Stimulated activated CD4-positive, alpha-beta T cell treated with anti-CD3 and anti-CD28 coated beads, TNF-alpha, amount 100 ng/mL, for 1 hour (primary cell): ENCODE measurements at places on chromosomes 2 and 18.

DNA sequence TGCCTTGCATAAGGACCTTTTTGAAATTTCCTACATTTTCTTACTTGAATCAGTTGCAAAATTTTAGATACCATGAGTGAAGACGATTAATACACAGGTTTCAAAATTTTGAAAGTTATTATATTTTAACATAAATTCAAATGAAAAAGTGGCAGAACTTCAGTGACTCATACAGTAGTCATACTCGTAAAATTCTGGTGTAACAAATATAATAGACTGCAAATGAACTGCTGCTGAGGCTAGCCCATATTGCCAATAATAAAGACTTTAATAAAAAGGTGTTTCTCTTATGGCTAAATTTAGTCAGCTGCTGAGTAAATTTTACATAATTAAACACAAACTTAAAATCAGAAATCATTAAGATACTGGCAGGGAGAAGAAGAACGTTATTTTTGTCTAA is 36.9 kb downstream of the MSH6 start:
- no peak for DNase-seq

DNA sequence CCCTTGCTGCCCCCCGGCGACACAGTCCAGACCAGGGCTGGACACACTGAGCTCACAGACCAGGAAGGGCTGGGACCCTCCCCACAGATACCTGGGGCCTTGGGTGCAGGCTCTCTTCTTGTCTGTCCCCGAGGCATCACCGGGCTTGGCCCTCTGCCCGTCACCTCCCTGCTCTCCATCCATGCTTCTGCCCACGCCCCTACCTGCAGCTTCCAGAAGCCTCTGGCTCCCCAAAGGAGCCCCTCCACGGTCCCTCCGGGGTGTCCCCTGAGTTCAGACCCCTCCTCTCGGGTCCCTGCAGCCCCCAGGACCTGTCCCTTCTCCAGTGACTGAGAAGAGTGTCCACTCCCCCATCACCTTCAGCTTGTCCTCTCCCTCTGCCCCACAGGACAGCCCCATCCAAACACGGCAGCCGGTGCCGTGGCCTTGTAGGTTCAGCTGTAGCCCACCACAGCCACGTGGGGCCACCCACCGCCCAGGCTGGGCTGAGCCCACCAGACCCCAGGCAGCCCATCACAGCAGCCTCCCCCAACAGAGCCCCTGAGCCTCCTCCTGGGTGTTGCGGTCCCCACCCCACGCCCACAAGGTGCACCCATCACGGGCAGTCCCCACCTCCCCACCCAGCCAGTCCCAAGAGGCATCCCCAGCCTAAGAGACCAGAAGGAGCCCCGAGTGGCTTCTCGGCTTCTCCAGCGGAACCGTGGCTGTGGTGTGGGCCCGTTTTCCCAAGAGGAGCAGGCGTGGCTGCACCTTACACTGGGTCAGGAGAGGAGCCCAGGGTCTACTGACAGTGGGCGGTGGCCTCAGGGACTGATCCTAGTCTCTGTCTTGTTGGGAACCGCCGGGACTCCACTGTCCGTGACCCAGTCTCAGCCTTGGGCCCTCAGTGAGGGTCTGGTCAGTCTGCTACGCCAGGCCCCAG is 53.1 kb downstream of the RAMP1 start:
- no peak for DNase-seq

GRCh38 chr2:44616667-44617155 is 255.0 kb downstream of the CAMKMT start:
- no peak for DNase-seq

- no peak for DNase-seq
Observed at GRCh38 chr2:201779901-201780673, 646 bp downstream of the ALS2 start.

DNA sequence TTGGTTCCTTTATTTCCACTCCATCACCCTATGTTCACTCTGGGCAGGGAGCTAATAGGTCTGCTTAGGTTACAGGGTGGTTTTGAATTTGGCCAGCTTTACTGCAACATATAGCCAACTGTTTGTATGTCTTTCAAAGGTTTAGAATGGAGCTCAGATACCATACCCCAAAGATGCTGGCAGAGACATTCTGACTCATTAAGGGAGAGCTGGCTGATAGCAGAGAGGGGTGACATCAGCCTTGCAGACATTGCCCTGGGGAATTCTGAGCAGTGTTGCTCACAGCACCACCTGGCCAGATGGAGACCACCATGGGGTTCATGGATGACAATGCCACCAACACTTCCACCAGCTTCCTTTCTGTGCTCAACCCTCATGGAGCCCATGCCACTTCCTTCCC is 2.1 kb downstream of the PROKR1 start:
- no peak for DNase-seq

DNA sequence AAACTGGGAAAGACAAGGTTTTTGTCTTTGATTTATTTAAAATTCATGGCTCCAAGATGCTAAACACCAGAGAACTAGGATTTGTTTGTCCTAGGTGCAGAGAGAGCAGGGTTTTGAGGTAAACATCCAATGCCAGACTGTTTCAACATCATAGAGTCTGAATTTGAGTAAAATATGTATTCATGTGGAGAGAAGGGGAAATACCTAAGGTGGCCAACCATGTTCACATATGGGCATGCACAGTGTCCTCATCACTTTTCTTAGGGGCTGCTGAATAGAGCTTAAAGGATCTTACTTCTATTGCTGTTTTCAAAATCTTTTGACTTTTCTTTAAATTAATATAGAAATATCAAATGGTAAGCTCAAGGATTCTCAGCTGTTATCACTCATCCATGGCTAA is 287.0 kb upstream of the CCDC68 start:
- no peak for DNase-seq
